Anterior cingulate cortex (tissue), 58 donors: ENCODE measurements at places on chromosomes 16 and 17.
A peak's percentile ranks its signal among the peaks of the same experiment; 100 is the strongest.

GRCh38 chr17:8146381-8147140 is 5.6 kb downstream of the PER1 start:
- no peak for DNase-seq

DNA sequence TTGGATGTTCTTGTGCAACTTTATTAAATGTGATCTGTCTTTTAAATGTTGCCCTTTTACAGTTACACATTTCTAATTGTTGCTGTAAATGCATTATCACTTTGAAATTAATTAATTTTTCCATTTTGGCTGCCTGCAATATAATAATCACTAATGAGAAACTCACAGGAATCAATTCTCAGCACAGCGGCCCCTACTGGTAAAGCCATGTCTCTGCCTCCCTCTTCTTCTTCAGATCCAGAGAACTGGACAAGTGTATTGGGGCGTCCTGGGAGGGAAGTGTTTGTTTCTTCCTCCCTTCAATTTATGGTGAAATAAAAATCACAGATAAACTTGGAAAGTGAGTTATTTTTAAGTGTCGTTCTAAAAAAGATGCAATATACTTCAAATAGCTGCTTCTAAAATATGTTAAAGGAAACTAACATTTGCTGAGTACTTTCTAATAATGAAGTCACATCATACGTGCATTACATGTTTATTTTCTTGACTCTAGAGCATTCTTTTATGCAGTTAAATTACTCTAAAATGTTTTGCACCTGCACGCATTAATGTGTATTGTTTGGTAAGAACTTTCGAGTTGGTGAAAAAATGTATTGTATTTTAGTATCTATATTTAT is 338.0 kb downstream of the WWOX start:
- no peak for DNase-seq

- DNase-seq: no peak
Measured at GRCh38 chr16:57017251-57017650, 27.9 kb downstream of the NLRC5 start.

DNA sequence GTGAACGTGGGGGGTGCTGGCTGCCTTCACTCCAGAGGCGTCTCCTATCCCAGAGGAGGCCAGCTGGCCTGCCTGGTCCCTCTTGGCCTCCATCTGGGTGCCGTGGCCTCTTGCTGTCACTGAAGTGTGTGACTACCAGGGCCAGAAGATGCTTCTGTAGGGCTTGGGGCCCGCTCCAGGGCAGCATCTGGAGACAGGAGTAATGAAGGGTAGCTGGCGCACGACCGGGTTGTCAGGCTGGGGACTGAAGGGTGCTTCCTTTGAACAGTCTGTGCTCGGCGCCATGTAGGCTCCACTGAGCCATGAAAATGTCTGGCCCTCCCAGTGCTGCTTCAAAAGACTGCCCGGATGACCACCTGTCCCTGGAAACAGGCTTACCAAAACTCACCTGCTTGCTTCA is 31.3 kb downstream of the ASIC2 start:
- no peak for DNase-seq

GRCh38 chr16:69839240-69839688 is 77.1 kb downstream of the WWP2 start:
- DNase-seq: no peak

DNA sequence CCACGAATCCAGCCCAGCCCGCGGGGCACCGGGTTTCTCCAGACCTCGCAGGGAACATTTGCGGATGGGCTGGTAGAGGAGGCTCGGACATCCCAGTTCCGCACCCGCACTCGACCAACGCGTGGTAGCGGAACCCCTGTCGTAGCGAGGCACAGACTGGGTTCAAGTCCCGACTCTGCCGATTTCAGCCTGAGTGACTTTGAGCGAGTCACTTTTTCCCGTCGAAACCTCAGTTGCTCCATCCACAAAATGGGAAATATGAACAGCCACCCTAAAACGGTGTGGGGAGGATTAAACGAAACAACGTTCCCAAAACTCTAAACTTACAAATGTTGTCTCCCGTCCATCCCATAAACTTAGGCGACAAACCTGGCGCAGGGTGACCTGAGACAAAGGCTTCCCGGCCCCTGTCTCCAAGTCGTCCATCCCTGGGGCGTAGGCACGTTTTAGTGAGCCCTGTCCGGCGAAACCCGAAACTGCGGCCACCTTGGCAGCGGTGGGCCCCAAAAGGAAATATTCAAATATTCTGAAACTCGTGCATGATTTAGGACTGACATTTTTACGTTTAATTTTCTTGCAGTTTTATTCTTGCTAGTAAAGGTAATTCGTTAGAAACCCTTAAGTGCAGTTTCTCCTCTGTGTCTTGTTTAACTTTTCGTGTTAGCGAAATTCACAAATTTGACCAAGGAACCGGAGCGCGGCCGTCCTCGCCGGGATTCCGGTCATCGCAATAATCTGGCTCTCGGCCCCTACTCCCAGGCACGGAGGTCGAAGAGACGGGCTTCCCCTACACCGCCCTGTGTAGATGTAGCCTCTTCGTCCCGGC is 1.9 kb upstream of the MLLT6 start:
- no peak for DNase-seq

DNA sequence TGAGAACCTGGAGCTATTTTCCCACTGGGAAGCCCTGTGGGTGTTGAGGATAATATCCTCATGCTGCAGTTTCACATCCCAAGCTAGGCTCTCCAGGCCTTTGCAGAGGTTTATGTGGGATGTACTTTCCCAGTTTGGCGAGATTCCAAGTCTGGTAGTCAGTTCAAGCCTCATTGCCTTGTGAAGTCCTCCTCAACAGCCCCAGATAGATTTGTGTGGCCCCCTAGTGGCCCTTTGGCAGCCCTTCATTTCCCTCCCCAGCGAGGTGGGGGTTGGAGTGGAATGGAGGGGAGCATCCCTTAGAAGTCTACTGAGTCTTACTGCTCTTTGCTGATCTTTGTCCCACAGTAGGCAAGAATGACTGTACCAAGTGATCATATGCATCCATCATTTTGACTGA is 137.9 kb downstream of the CDH11 start:
- DNase-seq: peak; percentile 18

- DNase-seq: peak; percentile 51
Measured at GRCh38 chr17:29076722-29077121, 33.8 kb downstream of the PIPOX start.

GRCh38 chr17:33945646-33946546 is 309.2 kb upstream of the CCL2 start:
- no peak for DNase-seq

GRCh38 chr16:85897382-85897781 is 1.6 kb upstream of the IRF8 start:
- no peak for DNase-seq

- no peak for DNase-seq
Measured at GRCh38 chr16:86883583-86884389, 305.4 kb downstream of the FOXL1 start.

DNA sequence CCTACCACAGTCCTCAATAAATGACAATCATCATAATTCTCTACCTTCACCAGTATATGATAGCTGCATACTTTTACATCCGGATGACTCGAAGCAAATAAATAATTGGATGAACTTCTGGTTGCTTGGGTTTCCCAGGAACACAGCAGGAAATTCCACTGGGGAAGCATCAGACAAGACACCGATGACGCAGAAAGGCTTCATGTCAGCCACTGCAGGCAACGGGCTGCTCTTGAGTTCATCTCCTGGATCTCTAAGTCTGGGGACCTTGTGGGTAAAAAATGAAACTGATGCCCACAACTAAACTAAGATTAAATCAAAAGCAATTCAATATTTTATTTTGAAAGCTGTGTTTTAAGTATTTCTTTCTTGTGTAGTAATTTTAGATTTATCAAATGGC is 472.1 kb upstream of the C16orf82 start:
- DNase-seq: no peak

DNA sequence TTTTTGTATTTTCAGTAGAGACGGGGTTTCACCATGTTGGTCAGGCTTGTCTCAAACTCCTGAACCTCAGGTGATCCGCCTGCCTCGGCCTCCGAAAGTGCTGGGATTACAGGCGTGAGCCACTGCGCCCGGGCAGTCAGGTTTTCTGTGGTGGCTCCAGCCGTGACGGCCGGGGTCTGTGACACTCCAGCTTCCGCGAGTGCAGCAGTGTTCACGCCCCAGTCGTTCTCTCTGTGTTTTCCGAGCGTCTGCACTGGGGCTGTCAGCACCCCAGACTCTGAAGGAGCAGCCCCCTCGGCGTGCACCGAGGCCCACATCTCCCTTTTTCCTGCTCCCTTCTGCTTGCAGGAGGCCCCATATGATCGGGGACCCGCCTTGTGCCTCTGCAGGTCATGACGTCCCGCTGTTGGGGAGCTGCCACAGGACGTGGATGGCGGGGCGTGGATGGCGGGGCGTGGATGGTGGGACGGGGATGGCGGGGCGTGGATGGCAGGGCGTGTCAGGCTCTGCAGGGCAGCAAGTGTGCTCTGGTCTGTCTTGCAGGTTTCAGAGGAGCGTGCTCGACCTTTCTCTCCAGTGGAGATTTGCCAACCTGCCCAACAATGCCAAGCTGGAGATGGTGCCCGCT is 5.7 kb downstream of the ASPSCR1 start:
- DNase-seq: no peak

- DNase-seq: no peak
Measured at GRCh38 chr16:11126399-11127054, 129.5 kb downstream of the SOCS1 start.

DNA sequence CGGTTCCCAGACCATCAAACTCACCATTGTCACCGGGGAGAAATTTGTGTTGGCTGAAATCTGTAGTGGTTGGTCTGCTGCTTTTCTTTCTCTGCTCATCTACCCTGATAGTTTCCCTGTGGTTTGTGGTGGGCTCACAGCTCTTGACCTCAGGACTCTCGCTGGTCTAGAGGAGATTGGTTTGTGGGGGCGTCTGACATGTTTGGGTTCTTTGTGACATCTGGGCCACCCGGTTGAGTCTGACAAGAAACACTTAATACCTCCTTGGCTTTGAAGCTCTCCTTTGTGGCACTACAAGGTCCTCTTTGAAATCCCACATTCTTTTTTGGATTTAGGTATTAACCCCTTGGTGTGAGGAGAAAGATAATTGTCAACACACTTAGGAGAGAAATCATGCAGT is 662.0 kb downstream of the WWOX start:
- no peak for DNase-seq

DNA sequence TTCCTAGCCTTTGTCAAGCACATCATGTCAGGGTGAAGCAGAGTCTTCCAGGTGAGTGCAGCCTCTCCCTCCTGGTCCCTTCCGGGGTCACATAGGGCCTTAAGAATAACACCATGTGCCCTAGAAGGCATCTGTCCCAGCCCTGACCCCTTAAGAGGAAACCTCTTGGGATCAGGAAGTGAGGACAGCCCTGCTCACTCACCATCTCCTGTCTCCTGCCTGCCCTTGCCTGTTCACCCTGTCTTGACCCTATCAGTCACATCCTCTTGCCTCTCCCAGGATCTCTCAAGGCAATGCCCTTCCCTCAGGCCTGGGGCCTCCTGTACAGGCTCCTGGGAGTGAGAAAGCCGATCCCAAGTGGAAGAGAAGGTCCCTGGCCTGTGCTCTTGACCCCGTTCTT is 13.9 kb downstream of the MYL4 start:
- no peak for DNase-seq

- DNase-seq: no peak
Measured at GRCh38 chr17:30395398-30396022, 16.8 kb downstream of the CPD start.

DNA sequence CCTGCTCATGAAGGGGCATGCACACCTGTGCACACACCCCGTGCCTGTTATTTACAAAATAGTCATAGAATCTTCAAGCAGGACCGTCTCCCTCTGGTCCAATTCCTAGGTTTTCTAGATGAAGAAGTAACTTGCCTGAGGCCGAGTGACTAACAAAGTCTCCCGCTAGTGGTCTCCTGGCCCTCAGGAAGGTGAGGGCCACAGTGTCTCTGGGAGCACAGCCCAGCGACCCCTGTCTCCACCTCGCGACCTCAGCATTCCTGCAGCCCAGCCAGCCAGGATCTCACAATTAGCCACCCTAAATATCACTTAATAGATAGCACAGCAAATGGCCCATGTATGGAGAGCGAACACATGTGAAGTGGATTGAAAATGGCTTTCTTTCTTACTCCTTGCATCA is 30.5 kb upstream of the CACNG1 start:
- no peak for DNase-seq

- DNase-seq: no peak
Measured at GRCh38 chr17:49613182-49613800, 37.6 kb downstream of the NXPH3 start.

GRCh38 chr16:76235426-76235825 is 41.8 kb upstream of the CNTNAP4 start:
- DNase-seq: no peak

DNA sequence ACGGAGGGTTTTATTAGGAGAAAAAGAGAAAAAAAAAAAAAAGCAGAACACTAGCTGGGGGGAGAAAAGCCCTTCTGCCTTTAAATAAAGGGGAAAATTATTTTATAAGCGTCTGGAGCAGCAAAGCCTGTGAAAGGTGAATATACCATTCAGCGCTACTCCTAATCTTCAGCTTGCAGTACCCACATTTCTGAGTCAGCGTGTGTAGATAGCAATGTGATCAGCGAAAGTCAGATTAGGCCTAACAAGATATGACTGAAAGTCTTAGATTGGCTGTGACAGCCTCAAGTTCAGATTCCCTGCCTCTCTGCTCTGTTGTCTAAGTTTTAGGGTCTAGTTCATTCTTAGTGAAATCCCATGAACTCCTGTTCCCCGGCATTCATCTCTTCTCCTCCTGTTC is 279.5 kb downstream of the TMEM114 start:
- no peak for DNase-seq

GRCh38 chr16:30805370-30806169 is 18.6 kb upstream of the ZNF629 start:
- DNase-seq: peak; percentile 80

GRCh38 chr17:80364091-80364691 is 50.8 kb upstream of the ENDOV start:
- DNase-seq: no peak

DNA sequence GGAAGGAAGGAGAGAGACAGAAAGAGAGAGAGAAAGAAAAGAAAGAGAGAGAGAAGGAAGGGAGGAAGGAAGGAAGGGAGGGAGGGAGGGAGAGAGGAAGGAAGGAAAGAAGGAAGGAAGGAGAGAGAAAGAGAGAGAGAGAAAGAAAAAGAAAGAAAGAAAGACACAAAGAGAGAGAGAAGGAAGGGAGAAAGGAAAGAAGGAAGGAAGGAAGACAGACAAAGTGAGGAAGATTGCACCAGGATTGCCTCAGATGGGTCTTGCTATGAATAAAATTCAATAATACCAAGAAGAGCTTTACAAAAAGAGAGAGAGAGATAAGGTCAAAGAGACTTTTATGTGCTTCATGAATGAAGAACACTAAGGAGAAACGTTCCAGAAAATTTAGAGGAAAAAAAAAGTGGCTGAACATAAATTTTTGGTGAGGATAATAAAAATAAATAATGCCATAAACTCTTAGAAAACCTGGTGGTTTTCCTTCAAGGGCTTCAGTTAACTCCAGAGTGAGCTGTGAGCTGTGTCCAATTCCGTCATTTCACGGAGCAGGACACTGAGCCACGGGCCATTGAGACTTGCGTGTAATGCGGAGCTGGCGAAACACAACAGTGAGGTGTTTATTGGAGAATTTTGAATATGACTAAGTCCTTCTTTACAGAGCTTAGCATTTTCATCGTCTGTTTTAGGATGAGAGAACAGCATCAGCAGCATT is 72.7 kb upstream of the TNRC6C start:
- DNase-seq: no peak
